Liver (tissue), 10 donors: ENCODE measurements at places on chromosomes 1 and 21. TPM values are rescaled to one million over a fixed set of nuclear protein-coding genes. Genes with fewer than 3 reads are reported as not detected.

Gene FBXO42
- 6.3 TPM for total RNA-seq

Gene CFHR2
- 153 TPM for total RNA-seq

Gene RNF186
- 0.33 TPM for total RNA-seq

DNA sequence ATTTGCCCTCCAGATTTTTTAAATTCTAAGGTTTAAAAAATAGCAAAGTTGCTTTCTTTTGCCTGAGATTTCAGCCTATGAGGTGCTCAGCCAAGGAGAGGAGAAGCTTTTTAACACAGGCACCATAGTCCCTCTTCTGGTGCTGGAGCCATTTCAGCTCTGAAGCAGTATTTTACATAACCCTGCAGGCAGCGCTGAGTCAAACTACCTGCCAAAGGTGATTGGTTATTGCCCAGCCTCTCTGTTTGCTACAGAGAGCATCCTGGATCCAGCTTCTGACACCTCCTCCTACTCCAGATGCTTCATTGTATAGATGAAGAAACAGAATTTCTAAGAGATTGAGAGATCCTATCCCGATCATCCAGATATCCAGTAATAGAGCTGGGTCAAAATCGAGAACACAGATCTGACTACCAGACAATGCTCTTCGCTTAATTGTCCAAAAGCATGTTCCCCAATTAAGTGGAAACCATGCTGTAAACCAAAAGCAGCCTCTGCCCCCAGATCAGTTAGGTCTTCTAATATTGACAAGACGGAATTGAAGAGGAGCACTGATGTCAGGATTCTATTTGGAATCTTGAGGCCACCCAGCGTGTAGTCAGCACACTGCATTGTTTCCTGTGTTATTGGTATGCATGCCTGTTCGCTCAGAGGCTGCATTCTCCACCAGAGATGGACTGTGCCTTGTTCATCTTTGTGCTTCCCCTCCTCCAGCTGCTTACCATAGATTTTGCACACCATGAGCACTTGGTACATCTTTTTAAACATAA lies 22.1 kb downstream of the RGS8 start:
- DNase-seq, result no peak

- DNase-seq, result no peak
These were observed 85.6 kb upstream of the WNT4 start for GRCh38 chr1:22228505-22228911.

DNA sequence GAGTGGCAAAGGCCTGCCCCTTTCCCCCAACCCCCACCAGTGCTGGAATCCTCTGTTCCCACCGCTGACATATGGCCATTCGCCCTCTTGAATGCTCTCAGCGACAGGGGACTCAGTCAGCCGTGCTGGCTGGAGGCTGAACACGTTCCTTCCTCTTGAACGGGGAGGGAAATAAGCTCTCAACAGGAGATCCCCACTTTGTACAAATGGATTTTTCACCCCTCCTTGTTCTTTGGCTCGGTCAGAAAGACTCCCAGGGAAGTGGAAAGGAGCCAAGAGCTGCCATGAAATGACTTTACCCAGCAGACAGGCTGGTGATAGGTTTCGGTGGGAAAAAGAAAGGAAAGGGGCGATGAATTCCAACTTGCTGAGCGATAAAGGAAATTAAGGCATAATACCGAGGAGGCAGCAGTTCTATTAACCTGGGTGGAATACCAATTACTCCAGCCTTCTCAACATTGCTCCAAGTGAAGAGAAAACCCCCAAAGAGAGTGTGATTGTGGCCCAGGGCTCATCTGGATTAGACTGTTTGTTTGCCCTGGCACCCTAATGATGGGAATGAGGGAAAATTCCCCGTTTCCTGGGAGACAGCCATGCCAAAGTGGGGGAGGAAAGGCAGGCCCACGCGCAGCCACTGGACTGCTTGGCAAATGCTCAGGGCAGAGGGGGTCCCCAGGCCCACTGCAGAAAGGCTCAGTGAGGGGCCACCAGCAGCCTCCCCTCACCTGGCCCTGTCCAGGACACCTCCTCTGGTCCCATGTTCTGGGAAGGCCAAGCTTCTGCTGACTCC lies 23.9 kb downstream of the LRP8 start:
- DNase-seq, result no peak

DNA sequence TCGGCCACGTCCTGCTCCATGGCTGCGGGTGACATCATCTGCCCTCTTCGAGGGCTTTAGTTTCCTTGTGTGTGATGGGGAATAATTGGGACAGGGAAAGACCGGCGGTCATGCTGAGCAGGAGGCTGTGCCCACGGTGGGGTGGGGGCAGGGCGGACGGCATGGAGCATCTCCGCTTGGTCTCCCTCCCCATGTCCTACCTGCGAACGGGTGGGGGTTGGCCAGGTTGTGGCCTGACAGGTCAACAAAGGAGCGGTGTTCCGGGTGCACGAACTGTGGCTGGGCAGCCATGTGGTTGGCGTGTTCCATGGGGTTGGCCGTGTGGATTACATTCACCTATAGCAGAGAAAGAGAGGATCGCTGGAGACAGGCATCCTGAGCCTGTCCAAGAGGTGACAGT lies 80.0 kb downstream of the PIK3CD start:
- no peak for DNase-seq

DNA sequence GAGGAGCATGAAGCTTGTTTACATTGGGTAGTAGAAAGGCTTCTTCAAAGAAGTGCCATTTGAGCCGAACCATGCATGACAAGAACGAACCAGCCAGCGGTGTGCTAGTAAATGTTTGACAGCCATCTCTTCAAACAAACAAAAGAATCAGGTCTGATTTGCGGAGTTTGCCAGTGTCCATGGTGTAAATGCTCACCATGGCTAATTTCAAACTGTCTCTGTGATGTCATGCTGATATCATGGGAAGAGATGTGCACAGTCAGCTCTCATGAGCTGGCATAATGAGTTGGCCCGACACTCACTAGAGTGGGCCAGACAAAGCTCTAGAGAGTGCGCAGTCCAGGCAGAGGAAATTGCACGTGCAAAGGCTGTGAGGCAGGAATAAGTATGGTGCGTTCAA lies 101.1 kb downstream of the KAZN start:
- DNase-seq, result no peak

- DNase-seq, result no peak
These were observed 136.4 kb upstream of the FAM78B start for GRCh38 chr1:166302989-166303758.

DNA sequence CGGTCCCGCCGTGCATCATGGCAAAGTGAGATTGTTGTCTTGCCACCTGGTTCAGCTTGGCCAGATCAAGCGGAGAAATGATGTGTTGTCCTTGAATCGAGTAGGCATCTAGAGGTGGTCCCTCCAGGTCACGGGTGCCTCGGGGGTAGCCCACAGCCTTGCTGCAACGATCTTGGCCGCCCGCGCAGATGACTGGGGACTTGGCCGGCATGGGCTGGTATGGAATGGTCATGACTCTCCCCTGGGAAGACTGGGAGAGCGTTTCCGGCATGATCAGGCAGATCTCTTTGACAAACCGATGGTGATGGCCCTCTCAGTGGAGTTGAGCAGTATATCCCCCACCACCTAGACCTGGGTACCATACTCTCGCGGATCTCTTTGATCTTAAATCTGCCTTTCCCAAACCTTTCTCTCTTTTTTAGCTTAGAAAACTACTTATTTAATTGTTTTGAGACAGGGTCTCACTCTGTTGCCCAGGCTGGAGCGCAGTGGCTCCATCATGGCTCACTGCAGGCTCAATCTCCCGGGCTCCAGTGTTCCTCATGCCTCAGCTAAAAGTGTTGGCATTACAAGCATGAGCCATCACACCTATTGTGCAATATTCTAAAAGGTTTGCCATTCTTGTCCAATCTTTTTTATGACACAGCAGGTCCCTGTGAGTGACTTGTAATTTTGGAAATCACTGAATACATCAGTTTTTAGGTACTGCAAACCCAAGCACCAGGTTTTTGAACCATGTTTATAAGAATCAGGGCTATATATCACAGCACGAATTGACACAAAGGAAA lies 9.4 kb upstream of the ELAPOR1 start:
- DNase-seq, result no peak

DNA sequence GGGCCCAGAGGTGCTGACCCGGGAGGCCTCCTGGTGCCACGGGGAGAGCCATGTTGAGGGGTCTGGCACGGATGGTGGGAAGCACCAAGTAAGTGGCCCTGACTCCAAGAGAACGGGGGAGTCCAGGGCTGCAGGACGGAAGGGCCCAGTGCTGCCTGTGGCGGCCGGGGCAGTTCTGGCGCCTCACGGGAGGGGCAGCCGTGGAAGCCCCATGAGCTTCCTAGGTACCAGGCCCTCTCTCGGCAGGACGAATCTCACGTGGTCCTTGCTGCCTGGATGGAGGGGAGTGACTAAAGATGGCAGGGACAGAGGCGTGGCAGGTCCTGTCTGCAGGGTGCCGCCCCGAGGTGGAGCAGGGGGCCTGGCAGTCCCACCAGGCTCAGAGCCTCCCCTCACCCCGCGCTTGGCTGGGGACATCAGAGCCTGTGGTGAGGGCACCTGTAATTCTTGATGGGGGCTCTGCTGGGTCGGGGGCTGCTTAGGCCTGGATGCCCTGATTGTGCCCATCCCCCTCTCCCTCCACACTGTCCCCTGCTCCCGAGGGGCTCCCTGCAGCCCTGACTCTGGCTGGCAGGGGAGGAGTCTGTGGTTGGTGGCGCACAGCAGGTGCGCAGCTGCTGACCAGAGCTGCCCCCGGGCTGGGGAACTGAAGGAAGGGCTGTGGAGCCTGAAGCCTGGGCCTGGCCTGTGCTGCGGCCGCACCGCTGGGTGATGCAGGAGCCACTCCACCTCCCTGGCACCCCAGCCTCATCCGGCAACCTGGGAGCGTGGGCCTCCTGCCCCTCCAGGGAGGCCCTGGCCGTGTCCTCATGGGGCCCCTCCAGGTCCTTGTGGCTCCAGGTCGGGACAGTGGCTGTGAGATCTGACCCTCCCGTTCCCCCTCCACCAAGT lies 31.4 kb downstream of the POFUT2 start:
- DNase-seq, result peak; percentile 30
